Breast epithelium (tissue), 4 donors: ENCODE measurements at places on chromosomes 3 and 15. TPM values are rescaled to one million over a fixed set of nuclear protein-coding genes. Genes with fewer than 3 reads are reported as not detected.

The BOC gene
- total RNA-seq = 55.1 TPM

The TRAT1 gene
- total RNA-seq = 2.0 TPM

The THAP10 gene
- 1.8 TPM for total RNA-seq

- H3K4me1 ChIP-seq = no peaks in the 10 kb centered on the region
- no peak overlapping the region for H3K27ac ChIP-seq
- H3K27me3 ChIP-seq = no peaks in the 10 kb centered on the region
These were observed 5.7 kb downstream of the CCDC32 start for GRCh38 chr15:40558952-40559742.

GRCh38 chr3:46442576-46443530 is 21.9 kb downstream of the LTF start:
- no peaks in the 10 kb centered on the region for H3K4me1 ChIP-seq
- H3K4me3 ChIP-seq = no peak overlapping the region
- no peak overlapping the region for H3K27ac ChIP-seq
- no peak for DNase-seq
- H3K36me3 ChIP-seq = no peaks in the 10 kb centered on the region

GRCh38 chr15:80456517-80457492 is 52.6 kb downstream of the ARNT2 start:
- no peaks in the 10 kb centered on the region for H3K4me1 ChIP-seq
- H3K27ac ChIP-seq = no peak overlapping the region
- H3K4me3 ChIP-seq = no peak overlapping the region
- no peak for DNase-seq
- H3K36me3 ChIP-seq = no peaks in the 10 kb centered on the region

- H3K4me3 ChIP-seq = no peak overlapping the region
- no peak for DNase-seq
- no peaks in the 10 kb centered on the region for H3K36me3 ChIP-seq
- H3K4me1 ChIP-seq = no peaks in the 10 kb centered on the region
These were observed 61.8 kb upstream of the CMSS1 start for GRCh38 chr3:99755831-99756230.

DNA sequence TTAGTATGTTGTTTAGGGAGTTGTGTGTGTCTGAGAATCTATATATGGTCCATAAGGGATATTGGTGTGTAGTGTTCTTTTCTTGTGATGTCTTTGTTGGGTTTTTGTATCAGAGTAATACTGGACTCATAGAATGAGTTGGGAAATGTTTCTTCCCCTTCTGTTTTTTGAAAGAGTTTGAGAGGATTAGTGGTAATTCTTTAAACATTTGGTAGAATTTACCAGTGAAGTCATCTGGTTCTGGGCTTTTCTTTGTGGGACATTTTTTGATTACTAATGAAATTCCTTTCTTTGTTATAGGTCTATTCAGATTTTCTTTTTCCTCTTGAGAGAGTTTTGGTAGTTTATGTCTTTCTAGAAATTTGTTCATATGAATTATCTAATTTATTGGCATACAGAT is 16.9 kb downstream of the ACKR2 start:
- no peak for DNase-seq
- H3K4me1 ChIP-seq = no peaks in the 10 kb centered on the region
- no peak overlapping the region for H3K27ac ChIP-seq

GRCh38 chr3:105174017-105174615 is 192.6 kb upstream of the ALCAM start:
- no peaks in the 10 kb centered on the region for H3K36me3 ChIP-seq
- no peak overlapping the region for H3K27ac ChIP-seq
- H3K27me3 ChIP-seq = no peaks in the 10 kb centered on the region

DNA sequence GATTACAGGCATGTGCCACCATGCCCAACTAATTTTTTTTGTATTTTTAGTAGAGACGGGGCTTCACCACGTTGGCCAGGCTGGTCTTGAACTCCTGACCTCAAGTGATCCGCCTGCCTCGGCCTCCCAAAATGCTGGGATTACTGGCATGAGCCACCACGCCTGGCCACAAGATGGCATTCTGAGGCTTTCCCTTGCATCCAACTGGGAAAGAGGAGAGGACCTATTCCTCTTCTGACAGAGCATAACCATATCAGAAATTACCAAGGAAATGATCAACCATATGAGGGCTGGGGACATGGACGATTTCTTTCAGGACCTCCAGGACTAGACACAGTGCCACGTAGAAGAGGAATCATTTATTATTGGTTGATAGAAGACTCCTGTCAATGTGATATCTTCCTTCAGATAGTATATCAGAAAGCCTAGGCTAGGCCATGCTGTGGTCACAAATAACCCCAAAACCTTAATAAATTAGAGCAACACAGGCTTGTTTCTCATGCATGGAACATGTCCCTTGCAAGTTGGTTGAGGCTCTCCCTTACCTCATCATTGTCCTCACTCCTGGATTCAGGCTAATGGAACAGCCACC is 372.3 kb upstream of the IL12A start:
- H3K27ac ChIP-seq = no peak overlapping the region
- H3K27me3 ChIP-seq = no peaks in the 10 kb centered on the region
- H3K4me3 ChIP-seq = no peak overlapping the region
